ENCODE measurements at places on chromosomes 16 and 17.
A peak's percentile ranks its signal among the peaks of the same experiment; 100 is the strongest.

DNA sequence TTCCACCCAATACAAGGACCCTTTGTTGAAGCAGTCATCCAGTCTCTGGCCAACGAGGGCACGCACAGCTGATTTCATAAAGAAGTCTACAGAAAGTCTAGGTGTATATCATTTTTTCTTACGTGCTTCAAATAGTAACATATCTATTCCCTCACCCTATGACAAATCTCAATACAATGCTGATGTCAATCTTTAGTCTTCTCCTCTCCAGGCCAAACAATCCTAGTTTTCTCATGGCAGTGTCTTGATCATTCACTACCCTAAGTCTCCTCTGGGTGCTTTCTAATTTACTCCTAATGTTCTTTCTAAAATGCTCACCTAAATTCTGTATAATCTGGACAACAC lies 92.6 kb downstream of the CACNG1 start:
- no peak for DNase-seq

DNA sequence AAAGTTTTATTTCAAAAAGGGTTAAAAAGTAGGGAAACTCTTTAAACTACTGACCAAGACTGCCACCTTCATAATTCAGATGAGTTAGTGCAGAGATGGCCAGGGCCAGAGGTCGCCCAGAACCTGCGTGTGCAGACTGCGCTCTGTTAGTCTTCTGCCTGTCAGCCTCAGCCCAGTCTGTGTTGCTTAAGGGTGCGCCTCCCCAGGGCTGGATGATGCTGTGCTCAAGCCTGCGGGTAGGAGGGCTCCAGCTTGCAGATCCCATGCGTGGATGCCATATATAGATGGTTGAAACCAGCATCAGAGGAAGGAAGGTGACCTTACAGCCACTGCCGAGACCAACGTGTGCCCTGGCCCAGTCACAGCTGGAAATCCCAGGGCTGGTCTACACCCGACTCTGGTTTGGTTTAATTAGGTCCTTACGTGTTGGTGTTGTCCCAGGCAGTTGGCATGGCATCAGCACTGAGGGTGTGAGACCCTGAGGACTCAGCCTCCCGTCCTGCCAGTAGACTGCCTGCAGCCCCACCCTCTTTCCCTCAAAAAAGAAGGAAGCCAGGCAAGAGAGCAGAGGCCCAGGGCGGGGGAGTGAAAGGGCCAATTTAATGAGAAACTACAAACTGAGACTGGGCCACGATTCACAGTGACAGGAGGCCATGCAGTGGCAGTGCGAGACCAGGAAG lies 27.7 kb downstream of the CDIP1 start:
- no peak for DNase-seq

GRCh38 chr16:57185446-57185944 lies 344 bp downstream of the PSME3IP1 start:
- peak; percentile 23 for DNase-seq

GRCh38 chr16:23416816-23417215 lies 36.2 kb downstream of the COG7 start:
- no peak for DNase-seq

- no peak for DNase-seq
Measured at GRCh38 chr16:4532238-4532637, 6.3 kb downstream of the CDIP1 start.

GRCh38 chr16:84166796-84167695 lies 19.8 kb downstream of the TAF1C start:
- DNase-seq, result no peak

DNA sequence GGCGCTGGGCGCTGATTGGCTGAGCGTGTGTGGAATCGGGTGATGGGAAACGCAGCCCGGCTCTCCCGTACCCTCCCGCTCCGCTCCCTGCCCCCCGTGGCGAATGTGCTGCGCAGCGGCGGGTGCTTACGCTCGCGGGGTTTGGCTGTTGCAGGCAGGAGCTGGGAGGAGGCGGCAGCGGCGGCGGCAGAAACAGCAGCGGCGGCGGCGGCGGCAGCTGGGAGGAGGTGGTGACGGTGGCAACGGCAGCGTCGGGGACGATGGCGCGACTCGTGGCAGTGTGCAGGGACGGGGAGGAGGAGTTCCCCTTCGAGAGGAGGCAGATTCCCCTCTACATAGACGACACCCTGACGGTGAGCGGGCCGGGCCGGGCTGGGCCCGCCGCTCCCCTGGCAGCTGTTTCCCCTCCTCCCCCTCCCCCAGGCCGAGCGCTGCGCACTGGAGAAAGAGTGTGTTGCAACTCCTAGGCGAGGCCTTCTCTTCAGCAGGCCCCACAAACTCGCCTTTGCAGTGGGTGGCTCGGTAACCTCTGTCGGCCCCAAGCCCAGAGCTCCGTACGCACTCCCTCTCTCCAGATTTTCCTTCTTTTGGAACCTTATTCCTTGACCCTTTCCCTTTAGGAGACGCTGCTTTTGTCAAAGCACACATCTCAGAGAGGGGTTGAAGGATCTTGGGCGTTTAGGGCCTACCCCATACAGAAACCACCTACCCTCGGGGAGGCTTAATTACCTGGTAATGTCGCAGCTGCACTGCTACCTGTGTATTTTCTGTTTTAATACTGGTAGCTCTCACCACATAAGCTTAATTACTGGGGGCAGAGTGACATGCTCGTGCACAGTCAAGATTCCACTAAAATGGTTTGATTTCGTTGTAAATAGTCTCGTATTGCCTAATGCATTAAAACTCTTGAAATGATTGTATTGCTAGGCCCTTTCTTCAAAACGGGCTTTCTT lies 1.0 kb downstream of the GGNBP2 start:
- peak; percentile 86 for DNase-seq

GRCh38 chr16:76235426-76235825 lies 41.8 kb upstream of the CNTNAP4 start:
- no peak for DNase-seq

DNA sequence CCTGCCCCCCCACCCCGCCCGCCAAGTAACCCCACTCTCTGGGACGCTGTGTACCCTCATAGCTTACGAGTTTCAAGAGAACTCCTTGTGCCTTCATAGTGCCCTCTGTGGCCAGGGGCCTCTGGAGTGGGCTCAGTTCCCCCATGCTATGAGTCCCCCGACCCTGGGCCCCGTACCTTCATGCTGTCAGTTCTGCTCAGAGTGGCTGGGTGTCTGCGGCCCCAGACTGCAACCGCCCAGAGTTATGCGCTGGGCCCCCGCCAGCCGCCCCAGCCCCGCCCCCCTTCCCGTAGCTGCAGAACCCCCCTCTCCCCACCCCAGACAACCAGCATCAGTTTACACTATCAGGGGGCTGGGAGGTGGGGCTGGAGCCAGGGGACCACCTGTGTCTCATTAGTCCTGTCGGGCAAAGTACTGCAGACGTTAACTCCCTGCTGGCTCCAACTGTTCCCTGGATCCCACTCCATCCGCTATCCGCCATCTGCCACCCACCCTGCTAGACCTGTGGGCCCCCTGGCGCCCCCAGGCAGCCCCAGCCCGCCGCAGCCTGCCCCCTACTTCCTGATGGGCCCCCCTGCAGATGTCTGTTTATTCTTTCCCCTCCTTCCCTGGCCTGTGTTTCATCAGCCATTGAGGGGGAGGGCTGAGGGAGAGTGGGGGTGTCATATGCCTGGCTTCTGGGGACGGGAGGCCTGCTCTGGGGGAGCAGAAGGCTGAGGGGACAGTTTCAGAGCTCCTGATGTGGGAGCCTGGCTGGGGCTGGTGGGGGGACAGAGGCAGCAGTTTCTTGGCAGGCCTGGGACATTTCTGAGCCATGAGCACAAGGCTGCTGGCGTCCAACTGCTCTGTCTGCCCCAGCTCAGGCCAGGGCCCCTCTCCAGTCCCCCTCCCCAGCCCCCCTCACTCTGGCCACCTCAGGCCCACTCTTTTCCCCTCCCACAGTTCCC lies at the start of gene MFAP4:
Gene MFAP4, minus strand, starts transcription at position 217 of the 947 bp plus-strand sequence. Its CDS starts 35 bp downstream, at position 182.
- no peak for DNase-seq

DNA sequence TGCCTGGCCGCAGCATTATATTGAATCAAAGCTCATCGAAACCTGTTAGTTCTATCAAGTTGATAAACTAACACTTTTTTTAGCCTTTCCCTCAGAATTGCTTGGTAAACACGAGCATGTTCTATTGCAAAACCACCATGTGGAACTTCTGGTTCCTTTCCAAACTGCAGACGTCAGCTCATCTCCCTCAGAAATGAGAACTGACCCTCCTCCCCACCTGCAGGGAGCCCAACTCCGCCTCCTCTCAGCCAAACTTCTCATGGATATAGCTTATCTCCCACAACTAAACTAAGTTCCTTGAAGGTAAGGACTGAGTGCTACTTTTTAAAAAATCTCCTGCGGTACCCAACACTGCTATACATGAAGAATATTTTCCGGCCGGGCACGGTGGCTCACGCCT lies 6.7 kb downstream of the SHMT1 start:
- no peak for DNase-seq

GRCh38 chr16:11066261-11066870 lies 122.0 kb downstream of the CLEC16A start:
- DNase-seq, result no peak

GRCh38 chr17:50779747-50780353 lies 12.5 kb upstream of the ANKRD40CL start:
- DNase-seq, result no peak

- no peak for DNase-seq
Measured at GRCh38 chr17:10360578-10360977, 12.2 kb downstream of the MYH13 start.

DNA sequence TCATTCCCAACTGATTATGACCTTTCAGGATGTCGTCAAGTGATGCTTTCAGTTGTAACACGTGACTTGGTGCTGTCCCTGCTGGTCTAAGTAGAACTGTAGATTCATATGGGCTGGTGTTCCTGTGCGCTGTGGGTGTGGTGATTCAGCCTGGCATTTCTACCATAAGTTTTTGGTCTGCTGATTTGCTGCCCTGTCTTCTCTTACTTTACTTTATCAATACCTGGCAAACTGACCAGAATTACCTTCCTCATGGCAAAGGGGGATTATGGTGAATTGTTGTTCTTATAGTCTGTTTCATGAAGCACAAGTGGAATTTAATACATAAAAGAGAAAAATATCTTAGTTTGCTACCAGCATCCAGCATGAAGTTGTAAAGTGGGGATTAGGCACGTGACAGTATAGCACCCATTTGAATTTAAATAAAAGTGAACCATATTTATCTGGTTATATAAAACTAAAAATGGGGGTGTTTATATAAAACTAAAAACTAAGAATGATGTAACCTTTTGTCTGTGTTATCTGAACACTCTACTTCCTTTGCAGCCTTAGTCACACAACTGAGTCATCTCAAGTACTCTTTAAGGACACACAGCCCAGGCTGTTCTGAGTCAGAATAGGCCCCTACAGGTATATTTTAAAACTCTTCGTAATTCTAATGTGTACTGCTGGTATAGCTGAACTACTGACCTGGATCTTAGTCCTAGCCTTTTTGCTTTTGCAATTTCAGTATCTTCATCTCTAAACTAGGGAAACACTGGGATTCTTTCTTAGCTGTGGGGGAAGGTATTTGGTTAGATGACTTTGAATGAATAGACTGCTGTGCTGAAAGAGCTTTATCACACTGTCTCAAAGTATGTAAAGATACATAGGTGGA lies 28.3 kb downstream of the TTC19 start:
- no peak for DNase-seq

DNA sequence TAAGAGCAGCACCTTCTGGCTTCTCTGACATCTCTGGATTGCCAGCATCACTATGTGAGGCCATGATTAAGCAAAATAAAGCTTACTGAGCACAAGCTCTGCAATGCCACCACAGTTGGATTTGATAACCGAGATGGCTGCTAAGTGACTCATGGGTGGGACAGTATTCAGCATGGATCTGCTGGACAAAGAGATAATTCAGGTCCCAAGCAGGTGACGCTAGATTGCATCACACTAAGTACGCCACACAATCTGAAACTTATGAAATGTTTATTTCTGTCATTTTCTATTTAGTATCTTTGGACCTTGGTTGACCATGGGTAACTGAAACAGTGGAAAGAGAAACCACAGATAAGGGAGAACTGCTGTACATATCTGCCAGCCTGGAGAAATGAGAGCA lies 27.4 kb downstream of the CDRT15 start:
- DNase-seq, result no peak

DNA sequence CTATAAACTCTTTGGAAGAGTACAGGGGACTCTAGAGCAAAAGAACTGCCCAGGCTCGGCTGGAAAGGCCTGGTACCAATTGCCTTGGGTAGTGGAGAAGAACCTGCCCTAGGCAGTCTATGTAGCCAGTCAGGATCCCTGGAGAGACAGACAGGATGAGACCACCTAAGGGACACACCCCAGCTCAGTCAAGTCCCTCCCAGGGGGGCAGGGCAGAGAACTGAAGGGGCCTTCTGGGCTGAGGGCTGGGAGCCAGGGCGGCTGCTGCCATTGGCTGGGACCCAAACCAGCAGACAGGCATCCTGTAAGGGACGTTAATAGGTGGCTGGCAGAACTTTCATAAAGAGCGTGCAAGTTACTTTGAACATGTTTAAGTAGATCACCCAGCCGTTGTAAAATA lies 12.8 kb upstream of the SLC38A8 start:
- DNase-seq, result no peak

- DNase-seq, result no peak
Measured at GRCh38 chr17:10879190-10879836, 41.4 kb upstream of the PIRT start.

GRCh38 chr16:70160388-70160787 lies 13.2 kb upstream of the CLEC18C start:
- DNase-seq, result no peak

GRCh38 chr17:4859816-4860625 lies 26.9 kb downstream of the MINK1 start:
- DNase-seq, result no peak

DNA sequence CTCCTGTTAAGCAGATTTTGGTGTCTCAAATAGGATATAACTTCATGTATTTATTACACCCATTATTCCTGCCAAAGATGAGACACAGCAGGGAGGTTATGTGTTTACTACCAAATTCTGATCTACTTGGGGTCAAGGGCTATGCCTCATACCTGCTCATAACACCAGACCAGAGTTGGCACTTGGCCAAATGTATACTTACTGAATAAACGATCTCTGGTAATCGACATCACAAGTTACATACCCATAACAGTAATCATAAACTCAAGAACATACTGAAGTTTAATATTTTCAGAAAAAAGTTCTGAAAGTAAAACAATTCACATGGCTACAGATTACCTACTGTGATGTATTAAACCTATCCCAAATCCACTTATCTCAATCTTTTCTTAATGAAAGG lies 2.9 kb downstream of the TMEM170A start:
- no peak for DNase-seq

GRCh38 chr17:1188812-1189504 lies 9.2 kb upstream of the ABR start:
- no peak for DNase-seq
